ENCODE measurements at places on chromosomes 2 and 18.

DNA sequence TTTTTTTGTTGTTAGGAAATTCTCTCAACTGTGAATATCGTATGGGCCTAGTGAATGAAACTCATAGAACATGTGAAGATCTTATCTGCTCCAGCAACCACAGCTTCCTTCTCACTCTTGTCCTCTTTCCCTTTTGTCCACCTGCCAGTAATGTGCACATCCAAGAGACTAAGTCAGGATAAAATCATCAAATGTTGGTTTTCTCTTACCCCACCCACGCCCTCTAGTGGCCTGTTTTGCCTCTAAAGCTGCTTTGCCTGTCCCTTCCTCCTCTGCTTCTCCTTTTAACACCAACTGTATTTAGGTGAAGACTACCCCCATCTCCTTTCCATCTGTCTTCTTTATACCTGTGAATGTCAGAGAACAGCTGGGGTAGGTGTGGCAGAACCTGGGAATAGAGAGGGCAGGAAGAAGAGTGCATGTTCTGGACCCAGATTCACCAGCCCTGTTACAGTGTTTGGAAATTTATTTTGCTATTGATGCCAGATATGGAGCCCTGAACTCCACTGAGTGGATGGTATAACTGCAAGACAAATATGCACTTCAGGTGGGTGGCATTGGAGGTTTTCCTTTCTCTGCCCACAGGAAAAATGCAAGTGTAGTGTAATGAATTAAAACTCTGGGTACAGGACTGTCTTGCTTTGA lies 8.4 kb upstream of the MGAT5 start:
- DNase-seq, result peak; percentile 61

DNA sequence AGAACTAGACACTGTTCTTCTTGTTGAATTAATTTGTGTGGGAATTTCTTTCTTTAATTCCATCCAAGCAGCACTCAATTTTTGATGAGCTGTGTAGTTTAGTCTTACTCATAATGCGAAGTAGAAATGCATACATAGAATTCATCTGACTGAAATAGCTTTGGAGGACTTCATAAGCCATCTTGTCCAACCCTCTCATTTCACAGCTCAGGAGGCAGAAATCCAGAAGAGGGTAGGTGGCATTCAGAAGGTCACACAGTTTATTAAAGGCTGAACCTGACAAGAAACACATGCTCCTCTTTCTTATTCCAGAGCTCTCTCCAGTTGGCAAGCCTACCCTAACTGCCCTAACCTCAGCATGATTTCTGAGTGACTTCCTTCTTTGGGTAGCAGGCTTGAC lies 169.2 kb upstream of the NOSTRIN start:
- DNase-seq, result no peak

GRCh38 chr2:62704654-62705006 lies 883 bp upstream of the EHBP1 start:
- no peak for DNase-seq

DNA sequence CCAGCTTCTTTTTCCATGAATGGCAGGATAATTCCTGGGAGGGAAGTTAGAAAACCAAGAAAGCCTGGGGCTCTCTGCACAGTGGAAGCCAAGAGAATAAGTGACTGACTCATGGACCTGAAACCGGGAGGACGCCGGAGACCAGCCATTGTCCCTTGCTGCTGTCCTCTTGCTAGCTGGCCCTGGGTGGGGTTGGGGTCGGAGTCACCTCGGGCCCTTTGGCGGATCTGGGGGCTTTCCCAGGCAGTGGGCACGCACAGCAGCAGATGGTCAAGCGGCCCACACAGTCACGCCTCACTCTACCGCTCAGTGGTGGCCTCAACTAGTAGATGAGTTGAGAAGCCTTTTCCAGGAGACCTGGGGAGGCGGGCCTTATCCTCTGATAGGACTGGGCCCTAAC lies 15.6 kb downstream of the EFHD1 start:
- no peak for DNase-seq

DNA sequence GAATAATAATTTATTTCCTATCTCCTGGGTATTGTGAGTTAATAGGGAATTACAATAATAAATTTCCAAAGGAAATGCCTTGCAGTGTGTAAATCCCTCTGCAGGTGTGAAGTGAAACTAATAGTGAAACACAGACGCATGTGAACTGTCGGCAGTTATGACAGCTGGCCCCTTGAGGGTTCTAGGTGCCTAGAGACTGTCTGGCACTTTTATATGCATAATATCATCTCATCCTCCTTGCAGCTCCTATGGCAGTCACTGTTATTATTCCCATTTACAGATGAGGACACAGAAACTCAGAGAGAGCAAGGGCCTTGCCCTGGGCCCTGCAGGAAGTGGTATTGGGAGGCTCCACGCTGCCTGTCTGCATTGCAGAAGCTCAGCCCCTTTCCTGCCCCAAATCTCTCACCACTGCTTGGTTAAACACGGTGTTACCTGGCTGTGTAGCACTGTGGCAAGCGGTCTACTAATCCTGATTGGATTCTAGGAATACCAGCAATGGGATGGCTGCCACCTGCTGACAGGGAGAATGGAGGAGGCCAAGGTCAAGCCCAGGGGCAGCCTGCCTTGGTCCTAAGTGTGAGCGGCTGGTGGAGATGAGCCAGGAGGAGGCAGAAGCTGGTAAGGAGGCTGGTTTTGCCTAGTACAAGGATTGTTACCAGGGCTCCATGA lies 32.8 kb upstream of the ACKR3 start:
- no peak for DNase-seq

GRCh38 chr2:211494085-211494484 lies 937.7 kb downstream of the CPS1 start:
- DNase-seq, result no peak

DNA sequence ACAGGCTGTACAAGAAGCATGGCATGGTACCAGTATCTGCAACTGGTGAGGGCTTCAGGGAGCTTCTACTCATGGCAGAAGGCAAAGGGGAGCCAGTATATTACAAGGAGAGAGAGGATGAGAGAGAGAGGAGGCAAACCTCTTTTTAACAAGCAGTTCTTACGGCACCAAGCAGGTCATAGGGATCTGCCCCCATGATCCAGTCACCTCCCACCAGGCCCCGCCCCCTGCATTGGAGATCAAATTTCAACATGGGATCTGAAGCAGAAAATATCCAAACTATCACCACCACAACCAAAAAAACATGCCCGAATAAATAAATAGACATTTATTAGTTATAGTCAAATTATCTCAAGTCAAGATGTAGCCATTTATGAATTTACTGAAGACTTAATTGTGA lies 14.5 kb upstream of the SLC35F5 start:
- no peak for DNase-seq

GRCh38 chr2:29747786-29748470 lies 173.5 kb downstream of the ALK start:
- no peak for DNase-seq

DNA sequence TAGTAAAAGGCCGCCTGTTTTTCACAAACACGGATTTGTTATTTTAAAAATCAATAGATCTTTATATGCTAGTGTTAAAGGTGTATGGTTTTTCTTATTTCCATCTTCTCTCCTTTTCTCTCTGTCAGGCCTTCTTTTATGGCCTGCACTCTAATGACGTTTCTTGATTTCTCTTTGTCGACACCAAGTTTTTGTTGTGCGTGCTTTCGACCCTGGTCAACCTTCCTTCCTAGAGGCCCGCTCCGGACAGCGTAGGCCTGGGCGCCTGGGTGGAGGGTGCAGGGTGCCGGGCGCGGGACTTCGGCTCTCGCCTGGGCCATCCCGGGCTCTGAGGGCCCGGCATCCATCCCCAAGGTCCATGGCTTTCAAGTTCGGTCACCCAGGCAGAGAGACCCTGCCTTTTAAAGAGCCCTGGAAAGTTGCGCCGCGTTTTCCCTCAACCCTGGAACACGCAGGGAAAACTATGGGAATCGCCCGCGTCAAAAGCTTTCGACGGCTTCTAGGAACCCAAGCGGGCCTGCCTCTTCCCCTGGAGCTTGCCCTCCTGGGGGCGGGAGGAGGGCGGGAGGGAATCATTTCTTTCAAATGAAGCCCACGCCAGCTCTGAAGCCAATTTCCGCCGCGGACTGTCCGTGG lies 4.1 kb upstream of the SATB2 start:
- DNase-seq, result no peak
